ENCODE measurements at places on chromosomes 11 and 22.

DNA sequence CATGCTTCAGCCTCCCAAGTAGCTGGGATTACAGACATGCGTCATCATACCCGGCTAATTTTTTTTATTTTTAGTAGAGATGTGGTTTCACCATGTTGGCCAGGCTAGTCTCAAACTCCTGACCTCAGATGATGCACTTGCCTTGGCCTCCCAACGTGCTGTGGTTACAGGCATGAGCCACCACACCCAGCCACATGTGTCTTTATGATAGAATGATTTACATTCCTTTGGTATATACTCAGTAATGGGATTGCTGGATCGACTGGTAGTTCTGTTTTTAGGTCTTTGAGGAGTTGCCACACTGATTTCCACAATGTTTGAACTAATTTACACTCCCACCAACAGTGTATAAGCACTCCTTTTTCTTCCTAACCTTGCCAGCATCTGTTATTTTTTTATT is 276.2 kb downstream of the METTL15 start:
- DNase-seq = peak; percentile 90

GRCh38 chr22:49432211-49432896 is 395.3 kb downstream of the BRD1 start:
- DNase-seq = no peak

DNA sequence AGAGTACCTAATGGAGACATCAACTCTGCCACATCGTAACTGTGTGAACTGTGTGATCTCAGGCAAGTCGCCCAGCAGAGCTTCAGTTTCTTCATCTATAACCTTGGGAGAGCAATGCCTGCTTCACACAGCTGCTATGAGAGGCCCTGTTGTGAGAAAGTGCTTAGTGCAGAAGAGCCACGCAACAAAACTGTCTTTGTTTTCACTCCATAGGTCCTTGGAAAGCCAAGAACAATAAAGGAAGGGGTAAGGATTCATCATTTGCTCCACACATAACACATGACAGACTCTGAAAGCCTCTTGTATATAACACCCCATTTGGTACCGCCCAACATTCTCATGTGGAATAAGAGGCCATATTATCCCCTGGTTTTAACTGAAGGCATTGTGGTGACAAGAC is 231.9 kb upstream of the ISX start:
- no peak for DNase-seq

GRCh38 chr11:74000307-74001133 is 8.4 kb downstream of the UCP3 start:
- no peak for DNase-seq

DNA sequence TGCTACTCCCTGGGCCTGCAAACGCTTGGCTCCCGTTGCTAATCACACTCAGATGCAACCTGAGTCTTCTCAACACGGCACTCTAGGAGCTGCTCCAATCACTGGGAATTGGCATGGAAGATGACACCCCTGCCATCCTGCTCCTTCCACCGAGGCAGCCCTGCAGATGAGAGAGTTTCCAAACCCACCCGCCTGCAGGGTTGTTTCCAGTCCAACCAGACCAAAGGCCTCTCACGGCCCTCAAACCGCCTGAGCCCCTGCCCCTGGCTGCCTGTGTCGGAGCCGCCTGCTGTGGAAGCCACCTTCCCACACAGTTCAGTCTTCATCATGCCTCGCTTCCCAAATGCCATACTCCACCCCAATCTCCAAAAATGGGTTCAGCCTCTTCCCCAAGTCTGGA is 36.8 kb upstream of the TP53I11 start:
- no peak for DNase-seq

DNA sequence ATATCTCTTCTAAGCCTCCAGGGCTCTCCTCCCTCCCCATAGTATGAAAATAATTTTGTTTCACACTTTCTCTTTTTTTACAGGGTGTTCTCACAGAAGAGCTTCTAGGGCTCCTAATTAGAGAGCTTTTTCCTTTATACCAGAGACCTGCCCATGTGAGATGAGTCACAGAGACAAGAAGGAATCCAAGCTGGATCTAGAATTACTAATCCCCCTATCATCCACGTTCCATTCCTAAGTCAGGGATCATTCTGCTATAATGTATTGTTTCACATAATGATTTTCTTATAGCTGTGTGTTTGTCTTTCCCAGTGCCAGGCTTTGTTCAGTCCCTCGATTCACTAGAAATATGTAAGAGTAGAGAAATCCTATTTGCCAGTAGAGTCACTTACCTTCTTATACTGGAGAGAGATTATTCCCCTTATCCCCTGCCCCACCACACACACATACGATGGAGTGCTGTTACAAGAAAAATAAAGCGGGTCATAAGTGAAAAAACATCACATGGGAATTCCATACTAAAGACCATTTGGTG is 778.3 kb upstream of the LRRC4C start:
- DNase-seq = no peak

GRCh38 chr11:120839846-120840402 is 184.0 kb upstream of the TBCEL start:
- DNase-seq = no peak

- no peak for DNase-seq
Measured at GRCh38 chr11:102921587-102922220, 33.8 kb downstream of the MMP13 start.

DNA sequence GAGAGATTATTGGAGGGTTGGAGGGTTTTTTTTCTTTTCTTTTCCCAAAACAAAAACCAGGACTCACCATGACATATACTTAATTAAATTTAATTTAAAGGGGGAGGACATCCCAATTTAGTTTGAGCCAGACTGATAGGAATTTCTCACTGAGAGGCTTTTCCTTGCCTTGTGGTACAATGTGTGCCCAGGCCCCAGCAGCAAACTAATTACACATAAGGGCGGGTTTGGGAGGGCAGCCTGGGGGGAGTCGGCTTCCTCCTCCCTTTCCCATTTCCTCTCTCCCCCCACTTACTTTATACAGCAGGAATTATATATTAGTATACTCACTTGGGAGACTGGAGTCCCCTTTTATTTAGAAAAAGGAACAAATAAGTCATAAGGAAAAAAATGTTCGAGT is 2.9 kb downstream of the TEAD1 start:
- no peak for DNase-seq

DNA sequence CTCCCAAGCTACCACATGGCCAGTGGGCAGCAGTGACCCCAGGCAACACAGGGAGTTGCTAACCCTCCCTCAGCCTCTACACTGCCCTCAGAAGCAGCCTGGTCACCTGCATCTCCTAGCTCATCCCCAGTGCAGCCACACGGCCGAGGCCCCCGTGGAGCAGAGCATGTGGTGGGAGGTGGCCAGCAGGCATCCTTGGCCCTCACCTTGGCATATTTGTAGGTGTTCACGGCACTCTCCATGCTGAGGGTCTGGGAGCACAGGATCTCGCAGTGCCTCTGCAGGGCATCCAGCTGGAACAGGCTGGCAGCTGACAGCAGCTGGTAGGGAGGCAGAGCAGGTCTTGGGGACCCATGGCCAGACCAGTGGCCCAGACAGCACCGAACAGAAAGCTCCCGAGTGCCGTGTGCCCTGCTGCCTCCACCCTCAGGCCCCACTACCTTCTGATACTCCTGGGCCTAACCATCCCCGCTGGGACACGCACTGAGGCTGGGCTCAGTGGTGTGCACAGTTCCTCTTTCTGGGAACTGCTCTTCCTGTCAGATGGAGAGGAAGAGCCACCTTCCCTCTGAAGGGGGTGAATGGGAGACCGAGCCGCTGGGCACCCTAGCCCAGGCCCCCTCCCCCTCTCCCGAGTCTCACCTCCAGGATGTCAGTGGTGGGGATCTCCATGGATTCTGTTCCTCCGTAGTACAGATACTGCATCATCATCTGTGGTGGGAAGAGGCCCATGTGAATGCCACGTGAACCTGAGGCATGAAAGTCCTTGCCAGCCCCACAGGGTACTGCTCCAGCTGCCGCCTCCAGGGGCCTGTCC is 48.8 kb downstream of the NAT10 start:
- DNase-seq = no peak

GRCh38 chr22:20653795-20654342 is 120.0 kb upstream of the SERPIND1 start:
- DNase-seq = no peak

GRCh38 chr11:63901660-63902059 is 15.3 kb downstream of the RCOR2 start:
- no peak for DNase-seq

DNA sequence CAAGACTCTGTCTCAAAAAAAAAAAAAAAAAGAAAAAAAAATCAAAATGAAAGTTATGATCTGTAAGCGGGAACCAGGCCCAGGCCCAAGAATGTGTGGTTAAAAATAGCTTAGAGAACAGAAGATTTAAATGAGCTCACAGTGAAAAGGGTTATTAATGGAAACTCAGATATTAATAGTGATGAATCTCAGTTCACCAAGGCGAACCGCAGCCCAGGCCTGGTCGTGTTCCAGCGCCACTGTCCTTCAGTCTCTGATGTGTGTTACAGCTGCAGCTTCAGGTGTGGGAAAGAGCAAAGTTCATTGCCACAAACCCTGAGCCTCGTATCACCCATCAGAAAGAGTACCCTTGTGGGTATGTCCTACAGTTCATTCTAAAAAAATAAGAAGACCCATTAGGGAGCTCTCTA is 107.1 kb downstream of the GAB2 start:
- no peak for DNase-seq

All from RCC 7860 (cell line).